ENCODE measurements at places on chromosomes 16 and 17. TPM values are rescaled to one million over a fixed set of nuclear protein-coding genes. Genes with fewer than 3 reads are reported as not detected.

Gene VAT1L
- total RNA-seq: 5.8 TPM

- no peak overlapping the region for H3K27ac ChIP-seq
- H3K4me1 ChIP-seq: peaks cover 12% of the 10 kb centered on the region
- H3K4me3 ChIP-seq: no peak overlapping the region
These were observed 3.5 kb upstream of the CNEP1R1 start for GRCh38 chr16:50021544-50021943.

GRCh38 chr16:54425068-54425467, 138.5 kb upstream of the IRX3 start:
- H3K27ac ChIP-seq: no peak overlapping the region
- no peak overlapping the region for H3K4me3 ChIP-seq
- no peaks in the 10 kb centered on the region for H3K36me3 ChIP-seq

DNA sequence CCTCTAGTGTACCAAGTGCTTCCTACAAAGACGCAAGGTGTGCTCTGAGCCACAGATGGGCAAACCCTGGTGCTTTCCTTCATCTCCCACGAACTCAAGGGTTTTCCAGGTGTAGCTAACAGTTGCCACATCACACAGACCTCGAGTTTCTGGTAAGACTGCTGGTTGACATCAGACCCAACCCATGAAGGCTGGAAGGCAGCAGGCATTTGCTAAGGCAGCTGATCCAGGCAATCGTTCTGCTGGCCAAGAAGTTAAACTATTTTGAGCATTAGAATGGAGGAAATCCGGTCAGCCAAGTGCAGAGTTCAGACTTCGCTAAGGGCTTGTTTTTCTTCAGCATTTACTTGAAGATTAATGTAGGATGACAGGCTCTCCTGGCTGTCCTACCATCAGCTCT, 11.5 kb downstream of the HAS3 start:
- H3K4me3 ChIP-seq: no peak overlapping the region
- no peaks in the 10 kb centered on the region for H3K4me1 ChIP-seq
- no peaks in the 10 kb centered on the region for H3K27me3 ChIP-seq
- no peak for DNase-seq
- H3K27ac ChIP-seq: no peak overlapping the region

GRCh38 chr16:84786605-84787262, 33.1 kb upstream of the CRISPLD2 start:
- H3K4me1 ChIP-seq: no peaks in the 10 kb centered on the region
- peaks cover 3% of the 10 kb centered on the region for H3K36me3 ChIP-seq
- DNase-seq: no peak
- H3K27me3 ChIP-seq: no peaks in the 10 kb centered on the region
- no peak overlapping the region for H3K4me3 ChIP-seq

Gene TEDC2
- 6.4 TPM for total RNA-seq
